HT1080 (cell line): ENCODE measurements at places on chromosomes 1 and 21.
A peak's percentile ranks its signal among the peaks of the same experiment; 100 is the strongest.

GRCh38 chr1:242016479-242016878 is 17.6 kb upstream of the MAP1LC3C start:
- no peak for DNase-seq

DNA sequence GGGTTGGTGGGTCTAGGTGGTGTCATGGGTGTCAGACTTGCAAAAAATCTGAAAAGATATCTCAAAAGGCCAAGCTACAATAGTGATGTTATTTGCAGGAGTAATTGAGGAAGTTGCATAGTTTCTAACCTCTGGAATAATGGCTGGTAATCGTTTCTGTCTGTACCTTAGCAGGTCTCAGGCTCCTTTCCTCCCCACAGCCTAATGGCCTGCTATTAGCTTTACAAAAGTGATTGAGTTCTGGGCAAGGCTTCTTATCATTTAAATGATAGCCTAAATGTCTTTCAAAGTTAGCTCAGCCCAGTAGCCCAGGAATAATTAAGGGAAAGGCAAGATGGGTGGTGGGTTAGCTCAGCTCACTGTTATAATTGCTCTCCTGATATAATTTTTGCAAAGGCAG is 37.7 kb upstream of the IGSF5 start:
- no peak for DNase-seq

GRCh38 chr1:161981126-161981525 is 42.5 kb downstream of the OLFML2B start:
- DNase-seq = no peak

DNA sequence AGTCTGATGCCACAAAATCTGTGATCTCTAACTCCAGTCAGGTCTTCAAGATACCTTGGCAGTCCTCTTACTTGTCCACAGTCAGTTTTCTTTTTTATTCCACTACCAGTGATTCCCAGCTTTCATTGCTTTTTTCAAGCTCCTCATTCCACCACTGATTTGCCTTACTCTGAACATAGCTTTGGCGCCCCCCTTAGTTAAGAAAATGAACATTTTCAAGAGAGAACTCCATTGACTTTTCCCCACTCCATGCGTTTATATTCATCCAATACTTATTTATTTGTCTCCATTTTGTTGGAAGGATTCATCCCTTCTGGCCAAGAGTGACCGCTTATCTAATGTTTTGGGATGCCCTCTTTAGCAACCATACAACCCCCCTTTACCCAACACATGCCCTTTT is 33.9 kb upstream of the IPO9 start:
- peak; percentile 35 for DNase-seq

DNA sequence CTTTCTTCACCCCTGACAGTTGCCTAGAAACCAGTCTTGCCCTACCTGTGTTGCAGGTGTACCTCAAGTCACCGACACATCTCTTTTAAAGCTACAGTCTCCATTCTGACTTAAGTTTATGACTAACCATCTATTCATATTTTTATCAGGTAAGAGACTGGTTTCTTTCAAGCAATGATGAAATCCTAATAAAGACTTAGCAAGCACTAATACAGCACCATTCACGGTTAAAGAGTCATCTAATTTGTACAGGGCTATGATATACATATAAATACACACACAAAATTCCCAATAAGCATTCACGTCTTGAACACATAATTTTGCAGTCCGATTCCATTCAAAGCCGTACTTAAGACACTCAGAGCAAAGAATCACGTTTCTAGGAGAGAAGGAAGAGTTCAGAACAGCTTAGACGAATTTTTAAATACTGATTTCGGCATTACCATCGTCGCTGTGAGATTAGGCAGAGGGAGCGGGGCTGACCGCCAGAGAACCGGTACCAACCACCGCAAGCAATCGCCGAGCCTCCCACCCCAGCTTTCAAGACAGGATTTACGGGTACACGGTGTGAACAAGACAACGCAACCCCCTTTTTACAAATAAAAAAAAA is 943 bp downstream of the ERRFI1 start:
- DNase-seq = peak; percentile 36

GRCh38 chr1:202671399-202671798 is 38.9 kb downstream of the SYT2 start:
- DNase-seq = no peak

DNA sequence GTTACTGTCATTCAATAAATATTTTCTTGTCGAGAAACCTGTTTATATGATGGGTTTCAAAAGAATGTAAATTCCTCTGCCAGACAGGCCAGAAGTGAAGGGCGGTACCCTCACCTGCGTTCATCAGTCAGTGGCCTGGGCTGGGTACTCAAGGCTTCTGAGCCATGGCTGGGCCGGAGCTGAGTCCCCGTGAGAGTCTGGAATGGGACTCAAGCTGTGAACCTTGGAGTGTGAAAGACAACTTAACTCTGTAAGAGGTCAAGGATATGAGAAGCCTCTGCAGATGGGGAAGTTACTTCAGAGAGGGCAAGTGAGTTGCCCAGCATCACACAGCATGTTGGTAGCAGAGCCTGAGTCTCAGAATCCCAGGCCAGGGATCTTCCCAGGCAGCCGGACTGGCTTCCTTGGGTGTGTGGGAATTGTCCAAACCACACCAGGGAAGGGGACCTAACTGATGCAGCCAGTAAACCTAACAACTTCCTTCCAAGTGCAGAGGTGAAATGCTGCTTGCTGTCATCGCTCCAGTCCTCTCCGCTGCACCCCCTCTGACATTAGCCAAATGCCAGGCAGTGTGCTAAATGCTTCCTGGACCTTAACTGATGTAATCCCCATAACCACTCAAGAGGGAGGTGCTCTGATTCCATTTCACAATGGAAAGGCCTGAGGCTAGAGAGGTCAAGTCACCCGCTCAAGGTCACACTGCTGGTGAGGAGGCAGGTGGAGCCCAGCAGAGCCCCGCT is 4.8 kb downstream of the DISP3 start:
- no peak for DNase-seq

DNA sequence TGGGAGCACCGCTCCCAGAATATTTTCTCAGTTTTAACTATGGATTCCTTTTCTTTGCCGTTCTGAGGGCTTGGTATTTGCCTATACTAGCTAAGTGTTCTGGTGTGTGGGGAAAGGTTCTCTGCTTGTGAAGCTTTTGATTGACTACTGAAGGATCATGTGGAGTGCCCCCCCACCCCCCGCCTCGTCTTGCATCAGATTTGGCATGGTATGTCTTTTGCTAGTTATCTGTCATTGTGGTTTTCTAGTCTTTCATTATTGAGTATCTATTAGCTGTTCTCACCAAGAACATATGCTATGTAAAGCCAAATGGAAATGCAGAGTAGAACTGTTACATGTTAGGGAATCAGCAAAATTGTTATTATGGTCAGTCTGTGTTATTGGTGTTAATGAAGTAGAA is 58.3 kb downstream of the MACF1 start:
- DNase-seq = no peak

DNA sequence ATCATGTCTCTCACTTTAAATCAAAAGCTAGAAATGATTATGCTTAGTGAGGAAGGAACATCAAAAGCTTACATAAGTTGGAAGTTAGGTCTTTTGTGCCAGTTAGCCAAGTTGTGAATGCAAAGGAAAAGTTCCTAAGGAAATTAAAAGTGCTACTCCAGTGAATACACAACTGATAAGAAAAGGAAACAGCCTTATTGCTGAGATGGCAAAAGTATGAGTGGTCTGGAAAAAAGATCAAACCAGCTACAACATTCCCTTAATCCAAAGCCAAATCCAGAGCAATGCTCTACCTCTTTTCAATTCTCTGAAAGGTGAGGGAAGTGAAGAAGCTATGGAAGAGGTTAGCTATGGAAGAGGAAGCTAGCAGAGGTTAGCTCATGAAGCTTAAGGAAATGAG is 378.7 kb downstream of the KCNT2 start:
- DNase-seq = no peak

DNA sequence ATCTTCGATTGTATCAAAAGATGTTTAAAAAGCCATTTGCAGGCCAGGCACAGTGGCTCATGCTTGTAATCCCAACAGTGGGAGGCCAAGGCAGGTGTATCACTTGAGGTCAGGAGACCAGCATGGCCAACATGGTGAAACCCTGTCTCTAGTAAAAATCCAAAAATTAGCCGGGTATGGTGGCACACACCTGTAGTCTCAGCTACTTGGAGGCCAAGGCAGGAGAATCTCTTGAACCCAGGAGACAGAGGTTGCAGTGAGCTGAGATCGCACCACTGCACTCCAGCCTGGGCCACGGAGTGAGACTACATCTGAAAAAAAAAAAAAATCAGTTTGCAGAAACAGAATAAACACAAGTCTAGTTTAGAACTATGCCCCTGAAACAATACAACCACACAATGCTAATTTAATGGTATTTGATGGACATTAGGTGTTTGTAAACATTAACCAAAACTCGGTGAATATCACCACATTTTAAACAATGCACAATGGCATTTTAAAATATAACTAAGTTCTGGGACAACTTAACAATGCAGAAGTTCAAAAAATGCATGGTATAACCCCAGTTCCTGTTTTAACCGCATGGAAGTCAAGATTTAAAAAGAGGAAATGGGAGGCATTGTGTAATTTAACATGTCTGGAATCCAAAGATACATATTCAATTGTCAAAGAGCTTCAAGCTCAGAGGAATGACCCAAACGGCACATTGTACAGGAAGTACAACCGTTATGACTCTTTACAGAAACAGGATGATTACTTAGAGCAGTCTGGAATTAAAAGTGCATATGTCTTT is 7.1 kb upstream of the PTTG1IP start:
- DNase-seq = peak; percentile 77
